Activated T-helper 17 cell treated with anti-CD3 and anti-CD28 coated beads, Interleukin-2, amount 50 U/mL, for 72 hours (primary cell): ENCODE measurements at places on chromosomes 13 and 19. TPM values are rescaled to one million over a fixed set of nuclear protein-coding genes. Genes with fewer than 3 reads are reported as not detected.

Gene FLT3LG
- 92.8 TPM for total RNA-seq

DNA sequence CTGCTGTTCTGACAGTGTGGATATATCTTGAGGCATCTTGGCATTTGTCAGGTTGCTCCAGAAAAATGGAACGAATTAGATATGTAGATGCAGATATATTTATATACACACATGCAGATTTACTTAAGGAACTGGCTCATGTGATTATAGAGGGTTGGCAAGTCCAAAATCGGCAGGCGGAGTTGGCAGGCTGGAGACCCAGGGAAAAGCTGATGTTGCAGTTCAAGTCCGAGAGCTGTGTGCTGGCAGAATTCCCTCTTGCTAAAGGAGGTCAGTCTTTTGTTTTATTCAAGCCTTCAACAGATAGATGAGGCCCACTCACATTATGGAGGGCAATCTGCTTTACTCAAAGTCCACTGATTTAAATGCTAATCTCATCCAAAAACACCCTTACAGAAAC is 24.4 kb upstream of the CSNK1A1L start:
- ATAC-seq: no peak

Gene KLK10
- not detected for total RNA-seq

- ATAC-seq: no peak
These were observed 16.4 kb downstream of the KLK2 start for GRCh38 chr19:50889638-50890037.

Gene RASGRP4
- 39.4 TPM for total RNA-seq

Gene HRC
- total RNA-seq: not detected
